Stimulated activated CD8-positive, alpha-beta memory T cell treated with anti-CD3 and anti-CD28 coated beads, Interleukin-7, amount 100 ng/mL, for 4 hours (primary cell): ENCODE measurements at places on chromosomes 12 and 14.
A peak's percentile ranks its signal among the peaks of the same experiment; 100 is the strongest.

- no peak for DNase-seq
These were observed 104.1 kb downstream of the ATXN7L3B start for GRCh38 chr12:74641694-74642093.

GRCh38 chr14:35374263-35374712, 30.3 kb downstream of the NFKBIA start:
- no peak for DNase-seq

DNA sequence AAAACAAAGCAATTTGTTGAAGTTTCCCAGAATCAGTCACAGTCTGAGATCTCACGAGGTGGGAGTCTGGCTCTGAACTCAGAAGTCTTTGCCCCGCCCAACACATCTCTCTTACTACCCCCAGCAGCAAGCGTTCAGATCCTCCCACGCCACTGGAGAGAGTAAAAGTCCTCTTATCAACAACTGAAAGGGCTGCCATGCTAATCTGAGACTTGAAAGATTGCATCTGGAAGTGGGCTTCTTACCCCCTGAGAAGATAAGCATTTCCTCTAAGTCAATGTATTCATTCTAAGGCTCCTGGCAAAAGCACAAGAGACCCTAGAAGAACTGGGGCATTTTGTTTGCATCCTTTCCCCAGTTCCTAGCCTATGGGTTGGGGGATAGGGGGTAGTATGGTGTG, 34.1 kb upstream of the STON2 start:
- DNase-seq = no peak

GRCh38 chr14:100048786-100049185, 16.4 kb upstream of the EVL start:
- DNase-seq = no peak

DNA sequence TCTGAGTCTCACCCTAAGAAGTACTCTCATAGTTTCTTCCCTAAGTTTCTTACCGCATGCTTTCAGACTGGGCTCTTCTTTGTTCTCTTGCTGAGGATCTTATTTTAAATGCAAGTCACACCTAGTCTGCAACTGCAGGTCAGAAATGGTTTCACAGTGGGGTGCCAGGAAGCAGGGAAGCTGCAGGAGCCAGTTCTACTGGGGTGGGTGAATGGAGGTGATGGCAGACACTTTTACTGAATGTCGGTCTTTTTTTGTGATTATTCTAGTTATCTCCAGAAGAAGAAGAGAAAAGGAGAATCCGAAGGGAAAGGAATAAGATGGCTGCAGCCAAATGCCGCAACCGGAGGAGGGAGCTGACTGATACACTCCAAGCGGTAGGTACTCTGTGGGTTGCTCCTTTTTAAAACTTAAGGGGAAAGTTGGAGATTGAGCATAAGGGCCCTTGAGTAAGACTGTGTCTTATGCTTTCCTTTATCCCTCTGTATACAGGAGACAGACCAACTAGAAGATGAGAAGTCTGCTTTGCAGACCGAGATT, 1.7 kb downstream of the FOS start:
- no peak for DNase-seq

- DNase-seq = no peak
These were observed 8.0 kb downstream of the DTX1 start for GRCh38 chr12:113064395-113065125.

GRCh38 chr12:127162902-127163301, 1104.1 kb upstream of the TMEM132C start:
- peak; percentile 25 for DNase-seq
